ENCODE measurements at places on chromosomes 11 and 22.

DNA sequence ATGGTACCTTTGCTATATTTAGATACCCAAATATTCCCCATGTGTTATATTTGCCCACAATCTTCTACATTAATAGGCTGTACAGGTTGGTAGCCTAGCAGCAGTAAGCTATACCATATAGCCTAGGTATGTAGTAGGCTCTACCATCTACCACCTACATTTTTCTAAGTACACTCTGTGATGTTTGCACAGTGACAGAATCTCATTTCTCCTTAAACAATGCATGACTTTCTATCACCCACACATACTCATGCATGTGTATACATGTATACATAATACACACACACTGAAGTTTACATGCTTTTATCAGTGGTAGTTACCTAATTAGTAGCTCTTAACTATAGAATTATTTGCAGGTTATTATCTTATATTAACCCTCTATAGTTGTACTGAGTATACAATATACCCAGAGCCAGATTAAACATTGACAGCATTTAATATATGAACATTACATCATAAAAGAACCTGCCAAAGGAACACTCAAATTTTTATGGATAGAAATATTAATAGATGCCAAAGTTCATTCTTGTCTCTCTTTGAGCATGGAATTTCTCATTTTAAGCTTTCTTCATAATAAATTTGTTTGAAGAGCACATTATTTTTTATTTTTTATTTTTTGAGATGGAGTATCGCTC lies 51.4 kb downstream of the ELP4 start:
- no peak for DNase-seq

- no peak for DNase-seq
Measured at GRCh38 chr11:68260484-68260883, 11.3 kb downstream of the C11orf24 start.

GRCh38 chr11:44246726-44247125 lies 63.2 kb downstream of the ALX4 start:
- DNase-seq = peak; percentile 64

- DNase-seq = no peak
Measured at GRCh38 chr11:46894961-46895360, 23.4 kb downstream of the LRP4 start.

DNA sequence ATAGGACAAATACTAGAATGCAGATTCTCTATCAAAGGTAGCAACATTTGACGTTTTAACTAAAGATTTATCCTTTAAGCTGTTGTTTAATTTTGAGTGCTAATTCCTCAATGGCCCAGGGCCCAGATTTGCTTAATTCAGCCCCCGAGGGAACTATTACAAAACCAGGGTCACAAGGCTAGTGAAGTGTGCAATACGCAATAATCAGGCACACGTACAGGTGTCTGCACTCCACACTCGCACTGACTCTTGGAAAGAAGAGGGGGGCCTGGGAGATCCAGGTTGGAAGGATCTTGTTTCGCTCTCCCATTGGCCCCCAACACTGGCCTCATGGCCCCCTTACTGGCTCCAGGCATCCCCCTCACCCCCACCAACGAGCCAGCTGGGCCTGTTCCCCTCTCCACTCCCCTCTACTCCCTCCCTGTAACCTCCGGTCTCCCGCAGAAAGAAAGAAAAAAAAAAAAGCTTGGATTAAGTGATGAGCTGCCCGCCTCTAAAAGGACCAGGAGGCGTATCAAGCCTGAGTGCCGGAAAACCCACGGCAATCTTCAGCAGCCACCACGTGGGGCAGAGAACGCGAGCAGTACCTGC lies 2.2 kb upstream of the KIRREL3 start:
- no peak for DNase-seq

- no peak for DNase-seq
Measured at GRCh38 chr11:10743354-10744000, 7.6 kb upstream of the CTR9 start.

- DNase-seq = no peak
Measured at GRCh38 chr11:61671527-61671926, 8.7 kb upstream of the DAGLA start.

GRCh38 chr22:22936180-22936914 lies 48.7 kb downstream of the IGLL5 start:
- no peak for DNase-seq

- DNase-seq = no peak
Measured at GRCh38 chr11:13046637-13047570, 37.8 kb downstream of the RASSF10 start.

DNA sequence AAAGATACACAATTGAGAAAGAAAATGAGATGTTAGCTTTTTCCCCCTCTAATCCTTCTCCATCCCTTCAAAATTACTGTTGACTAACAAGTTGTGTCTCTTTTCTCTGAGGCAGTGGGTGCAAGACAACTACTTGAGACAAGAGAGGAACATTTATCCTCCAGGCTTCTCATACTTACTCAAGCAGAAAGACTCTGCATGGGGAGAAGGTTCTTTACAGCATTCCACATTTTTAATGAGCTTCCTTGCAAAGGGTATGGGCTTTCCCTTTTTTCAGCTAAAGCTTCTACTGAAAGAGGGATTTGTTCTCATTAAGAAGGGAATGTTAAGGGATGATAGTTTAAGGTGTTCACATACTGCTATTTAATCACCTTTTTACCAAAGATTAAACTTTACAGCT lies 47.8 kb downstream of the PAX6 start:
- DNase-seq = no peak

DNA sequence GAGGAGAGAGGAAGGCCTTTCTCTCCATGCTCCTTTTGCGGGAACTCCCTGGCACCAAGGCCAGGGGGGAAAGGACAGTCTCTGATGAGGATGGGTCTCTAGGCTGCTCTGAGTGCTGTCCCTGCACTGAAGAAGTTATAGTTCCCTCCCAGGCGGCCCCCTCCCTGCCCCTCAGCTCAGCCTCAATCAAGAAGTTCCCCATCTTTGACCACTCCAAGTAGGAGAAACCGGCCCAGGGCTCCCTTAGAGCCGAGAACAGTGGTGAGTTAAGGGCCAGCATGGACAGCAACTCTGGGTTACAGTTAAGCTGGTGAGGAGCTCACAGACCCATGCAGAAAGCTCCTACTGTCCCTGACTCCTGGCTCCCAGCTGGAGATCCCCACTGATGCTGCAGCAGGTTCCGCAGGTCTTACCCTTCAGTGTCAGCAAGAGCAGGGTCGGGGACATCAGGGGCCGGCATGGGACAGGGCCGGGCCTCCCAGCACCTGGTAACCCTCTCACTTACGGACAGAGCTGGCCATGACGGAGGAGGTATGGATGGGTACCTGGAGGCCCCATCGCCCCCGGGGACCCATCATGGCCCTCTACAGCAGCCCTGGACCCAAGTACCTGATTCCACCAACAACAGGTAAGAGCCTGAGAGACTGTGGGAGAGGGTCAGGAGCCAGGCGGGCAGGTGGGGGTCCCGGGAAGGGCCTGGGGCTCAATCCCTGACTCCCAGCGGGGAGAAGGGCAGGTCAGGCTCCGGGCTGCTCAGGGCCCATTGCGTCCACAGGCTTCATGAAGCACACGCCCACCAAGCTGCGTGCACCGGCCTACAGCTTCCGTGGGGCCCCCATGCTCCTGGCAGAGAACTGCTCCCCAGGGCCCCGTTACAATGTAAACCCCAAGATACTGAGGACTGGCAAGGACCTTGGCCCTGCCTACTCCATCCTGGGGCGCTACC lies 4.2 kb downstream of the SCGB1C1 start:
- no peak for DNase-seq
